ENCODE measurements at places on chromosomes 3 and 15.

- no peak for DNase-seq
Observed at GRCh38 chr3:2898591-2899353, 211.4 kb downstream of the IL5RA start.

DNA sequence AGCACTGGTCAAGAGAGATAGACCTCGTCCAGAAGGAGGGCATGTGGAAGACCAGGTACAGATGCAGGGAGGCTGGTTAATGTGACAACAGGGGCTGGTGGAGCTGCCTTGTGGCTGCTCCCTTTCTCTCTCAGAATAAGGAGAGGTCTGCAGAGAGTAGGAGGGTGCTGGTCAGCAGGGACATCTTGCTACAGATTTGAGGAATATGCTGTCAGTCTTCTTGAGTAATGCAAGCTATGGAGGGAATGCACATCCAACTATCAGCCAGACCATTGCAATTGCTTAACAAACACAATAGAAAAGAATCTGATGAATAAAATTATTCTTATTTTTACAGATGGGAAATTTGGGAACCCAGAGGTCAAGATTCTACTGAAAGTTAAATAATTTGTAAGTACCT is 20.3 kb upstream of the SIAH2 start:
- no peak for DNase-seq

DNA sequence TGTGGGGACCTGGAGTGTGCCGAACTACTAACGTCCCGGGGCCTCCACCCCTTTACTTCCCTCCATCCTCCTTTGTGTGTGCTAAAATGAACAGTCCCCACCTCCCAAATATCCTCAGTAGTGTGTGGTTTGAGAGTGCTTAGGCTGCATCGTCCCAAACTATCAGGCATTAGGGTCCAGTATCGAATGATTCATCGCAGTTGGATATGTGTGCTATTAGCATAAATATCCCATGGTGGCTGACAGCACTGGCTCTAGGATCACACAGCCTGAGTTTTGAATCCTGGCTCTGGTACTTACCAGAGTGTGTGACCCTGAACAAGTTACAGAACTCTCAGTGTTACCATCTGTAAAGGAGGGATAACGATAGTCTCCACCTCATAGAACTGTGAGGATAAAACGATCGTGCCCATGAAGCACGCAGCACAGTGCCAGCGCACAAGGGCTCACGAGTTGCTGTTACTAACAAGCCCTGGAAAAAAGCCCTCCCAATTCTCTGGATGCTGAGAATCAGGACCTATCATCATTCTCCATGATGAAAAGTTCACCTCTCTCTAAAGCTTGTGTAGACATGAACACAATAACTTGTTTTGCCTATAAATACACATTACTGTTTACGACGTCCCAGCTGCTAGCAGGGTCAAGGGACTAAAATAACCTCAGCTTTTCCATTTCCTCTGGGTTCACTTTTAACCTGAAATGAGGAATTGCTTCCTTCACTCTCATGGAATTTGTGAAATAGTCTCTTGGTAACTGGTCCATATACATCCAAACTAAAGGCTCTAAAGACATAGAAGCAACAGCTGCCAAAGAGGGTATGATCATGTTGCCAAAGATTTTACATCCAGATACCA is 51.0 kb downstream of the VGLL4 start:
- no peak for DNase-seq

GRCh38 chr3:124800511-124801258 is 70.4 kb downstream of the UMPS start:
- no peak for DNase-seq

GRCh38 chr3:194135806-194136518 is at the start of gene HES1:
TSS of gene HES1 (plus strand) at chr3:194136148. CDS start at chr3:194136381, 233 bp downstream.
- peak; percentile 98 for DNase-seq

DNA sequence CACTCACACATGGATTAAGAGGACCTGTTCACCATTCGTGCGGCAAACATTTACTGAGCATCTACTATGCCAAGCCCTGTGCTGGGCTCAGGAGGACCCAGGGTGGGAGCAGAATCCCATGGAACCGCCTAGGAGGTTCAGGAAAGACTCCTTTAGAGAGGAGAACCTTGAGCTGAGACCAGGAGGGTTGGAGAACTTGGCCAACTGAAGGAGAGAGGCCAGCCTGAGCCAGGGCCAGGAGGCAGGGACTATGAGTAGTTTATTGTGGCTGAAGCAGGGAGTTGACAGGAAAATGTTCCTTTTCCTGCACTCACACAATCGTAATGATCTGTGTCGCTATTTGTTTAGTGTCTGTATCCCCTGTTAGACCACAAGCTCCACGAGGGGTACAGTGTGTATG is 71.3 kb downstream of the SLC30A4 start:
- no peak for DNase-seq

GRCh38 chr3:152307829-152308474 is 39.2 kb downstream of the MBNL1 start:
- peak; percentile 96 for DNase-seq

DNA sequence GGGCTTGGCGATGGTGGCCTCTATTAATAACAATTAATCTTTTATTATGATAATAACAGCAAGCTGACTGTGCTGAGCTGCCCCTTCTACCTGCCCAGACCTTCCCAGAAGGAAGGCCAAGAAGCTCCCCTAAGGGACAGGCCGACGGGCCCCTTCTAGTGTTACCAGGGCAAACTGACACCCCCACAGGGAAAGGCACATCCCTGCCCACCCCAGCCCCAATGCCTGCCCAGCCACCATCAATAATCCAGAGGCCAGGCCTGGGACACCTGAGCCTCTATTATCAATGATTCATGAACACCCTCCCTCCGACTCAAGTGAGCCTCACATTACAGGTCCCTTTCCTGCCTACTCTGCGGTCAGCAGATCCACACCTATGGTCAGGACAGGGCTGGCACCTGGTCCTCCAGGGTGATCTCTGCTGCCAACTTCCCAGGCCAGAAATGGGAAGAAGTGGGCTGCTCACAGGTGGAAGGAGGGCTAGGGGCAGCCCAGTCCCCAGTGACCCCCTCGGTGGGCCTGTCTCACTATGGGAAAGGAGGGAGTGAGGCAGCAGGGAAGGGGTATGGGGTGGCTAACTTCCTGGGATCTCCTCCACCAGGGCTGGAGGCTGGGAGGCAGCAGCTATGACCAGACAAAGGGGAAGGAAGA is 1.8 kb downstream of the TWF2 start:
- DNase-seq = peak; percentile 22

GRCh38 chr3:115074502-115074901 is 72.6 kb downstream of the ZBTB20 start:
- DNase-seq = no peak

- DNase-seq = no peak
Observed at GRCh38 chr3:186118692-186119091, 9.8 kb upstream of the ETV5 start.

DNA sequence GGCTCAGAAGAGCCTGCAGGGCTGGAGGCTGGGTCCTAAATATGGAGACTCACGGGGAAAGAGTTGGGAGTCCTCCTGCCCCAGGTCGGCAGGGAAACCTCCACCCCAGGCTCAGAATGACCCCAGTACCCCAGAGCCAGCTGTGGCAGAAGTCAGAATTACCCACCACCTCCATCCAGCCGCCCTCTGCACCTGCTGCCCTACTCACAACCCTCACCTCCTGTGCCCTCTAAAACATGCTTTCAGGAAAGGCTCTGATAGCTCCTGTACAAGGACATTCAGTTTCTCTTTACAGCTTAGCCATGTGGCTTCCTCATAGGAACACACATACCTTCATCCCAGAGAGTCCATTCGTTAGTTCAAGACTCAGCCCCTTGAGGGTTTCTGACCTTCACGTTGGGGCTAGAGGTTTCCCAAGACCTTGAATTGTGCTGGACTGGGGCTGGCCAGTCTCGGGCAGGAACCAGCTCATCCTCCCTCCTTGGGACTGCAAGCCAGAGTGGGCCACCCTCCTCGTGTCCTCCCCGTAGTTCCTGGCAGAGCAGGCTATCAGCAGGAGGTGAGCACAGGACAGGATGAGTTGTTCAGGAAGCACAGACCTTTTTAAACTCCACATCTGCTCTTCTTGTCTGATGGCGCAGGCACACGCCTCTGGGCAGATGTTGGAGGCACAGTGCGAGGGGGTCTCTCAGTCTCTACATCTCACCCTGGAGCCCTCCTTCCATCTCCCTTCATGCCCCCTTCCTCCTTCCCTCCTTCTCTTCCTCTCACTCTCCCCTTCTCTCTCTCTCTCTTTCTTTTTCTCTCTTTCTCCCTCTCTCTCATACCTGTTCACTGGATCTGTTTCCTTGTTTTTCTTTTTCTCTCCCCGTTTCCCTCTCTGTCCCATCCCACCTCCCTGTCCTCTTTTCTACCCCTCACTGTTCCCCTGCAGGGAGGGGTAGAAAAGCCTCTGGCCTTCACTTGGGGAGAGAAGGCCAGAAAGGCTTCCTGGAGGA is 55.9 kb upstream of the NR2C2 start:
- DNase-seq = no peak

- no peak for DNase-seq
Observed at GRCh38 chr3:8931342-8931741, 31.9 kb downstream of the RAD18 start.

GRCh38 chr3:126473292-126474168 is 2.2 kb downstream of the ZXDC start:
- DNase-seq = no peak

Data from RCC 7860 (cell line).